Transverse colon (tissue), 4 donors: ENCODE measurements at places on chromosomes 2 and 18. TPM values are rescaled to one million over a fixed set of nuclear protein-coding genes. Genes with fewer than 3 reads are reported as not detected.

Gene EML6
- 1.5 TPM for total RNA-seq

Gene TUBA3E
- total RNA-seq: 0.27 TPM

GRCh38 chr18:3305354-3305762, 43.4 kb downstream of the MYL12B start:
- H3K27ac ChIP-seq: no peak overlapping the region
- no peaks in the 10 kb centered on the region for H3K36me3 ChIP-seq
- no peaks in the 10 kb centered on the region for H3K4me1 ChIP-seq
- H3K4me3 ChIP-seq: no peak overlapping the region

GRCh38 chr2:217162533-217162932, 302.7 kb upstream of the TNP1 start:
- H3K27me3 ChIP-seq: no peaks in the 10 kb centered on the region
- no peak for DNase-seq
- H3K27ac ChIP-seq: no peak overlapping the region
- no peaks in the 10 kb centered on the region for H3K4me1 ChIP-seq
- H3K36me3 ChIP-seq: no peaks in the 10 kb centered on the region

Gene STPG4
- not detected for total RNA-seq

Gene IHH
- total RNA-seq: 65.5 TPM

DNA sequence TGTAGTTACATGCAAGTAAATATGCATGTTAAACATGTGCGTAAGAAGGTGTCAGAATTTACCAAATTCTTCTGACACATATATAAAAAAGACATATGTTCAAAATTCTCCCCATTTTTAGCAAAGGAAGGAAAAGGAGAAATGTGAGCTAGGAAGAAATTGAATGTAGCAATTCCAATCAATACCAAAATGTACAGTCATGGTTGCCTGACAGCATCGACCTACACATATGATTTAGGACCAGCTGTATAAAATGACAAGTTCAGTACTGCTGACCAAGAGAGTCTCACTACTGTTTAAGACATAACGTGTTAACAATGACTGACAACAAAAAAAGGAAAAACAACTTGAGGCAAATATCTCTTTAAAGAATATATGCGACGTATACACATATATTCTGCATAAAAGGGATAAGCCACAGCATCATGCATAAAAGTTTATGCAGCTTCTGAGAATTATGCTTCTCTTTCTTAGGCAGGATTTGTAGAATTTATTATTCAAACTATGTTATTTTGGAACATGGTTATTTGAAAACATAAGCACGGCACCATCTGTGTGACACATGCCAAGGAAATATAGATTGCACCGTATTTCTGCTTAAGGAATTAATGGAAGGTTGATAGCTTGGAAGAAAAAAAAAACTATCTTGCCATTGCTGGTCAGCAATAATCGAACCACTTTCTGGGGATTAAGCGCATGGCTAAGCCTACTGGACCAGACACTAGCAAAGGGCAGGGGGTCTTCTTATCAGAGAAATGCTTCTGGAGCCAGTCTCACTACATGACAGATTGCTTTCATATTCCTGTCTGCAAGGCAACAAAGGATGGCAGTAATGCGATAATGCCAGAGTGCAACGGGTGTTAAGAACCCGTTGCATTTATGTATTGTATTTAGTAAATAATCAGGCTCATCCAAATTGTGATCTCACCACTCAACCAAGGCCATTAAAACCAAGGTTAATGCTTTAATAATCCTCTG, 154.0 kb downstream of the WDPCP start:
- no peaks in the 10 kb centered on the region for H3K27me3 ChIP-seq
- no peak overlapping the region for H3K27ac ChIP-seq
- H3K4me1 ChIP-seq: no peaks in the 10 kb centered on the region

- DNase-seq: no peak
- H3K27me3 ChIP-seq: no peaks in the 10 kb centered on the region
- H3K36me3 ChIP-seq: no peaks in the 10 kb centered on the region
- H3K27ac ChIP-seq: no peak overlapping the region
These were observed 15.5 kb upstream of the IL1RN start for GRCh38 chr2:113111823-113112287.

Gene NFU1
- 6.7 TPM for total RNA-seq

DNA sequence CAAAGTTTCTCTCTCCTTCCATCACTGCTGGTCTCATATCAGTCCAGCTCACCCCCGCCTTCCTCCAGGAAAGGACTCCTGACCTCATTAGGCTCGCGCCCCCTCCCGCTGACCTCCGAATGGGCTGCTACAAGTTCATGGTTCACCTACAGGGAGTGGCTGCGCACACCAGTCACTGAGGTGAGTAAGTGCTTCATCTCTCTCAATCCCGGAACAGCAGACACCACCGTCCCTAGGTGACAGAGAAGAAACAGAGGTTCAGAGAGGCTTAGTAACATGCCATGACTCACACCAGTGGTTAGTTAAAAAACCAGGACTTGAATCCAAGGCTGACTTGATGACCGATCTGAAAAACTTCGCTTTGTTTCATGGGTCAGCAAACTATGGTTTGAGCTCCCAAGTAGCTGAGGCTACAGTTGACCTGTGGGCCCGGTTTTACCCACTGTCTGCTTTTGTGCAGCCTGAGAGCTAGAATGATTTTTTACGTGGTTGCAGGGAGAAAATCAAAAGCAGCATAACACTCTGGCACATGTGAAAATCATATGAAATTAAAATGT, 42.0 kb downstream of the ZFP36L2 start:
- H3K4me3 ChIP-seq: no peak overlapping the region
- peak overlapping the region; percentile 4 for H3K27ac ChIP-seq
- DNase-seq: peak; percentile 68
- H3K27me3 ChIP-seq: no peaks in the 10 kb centered on the region

DNA sequence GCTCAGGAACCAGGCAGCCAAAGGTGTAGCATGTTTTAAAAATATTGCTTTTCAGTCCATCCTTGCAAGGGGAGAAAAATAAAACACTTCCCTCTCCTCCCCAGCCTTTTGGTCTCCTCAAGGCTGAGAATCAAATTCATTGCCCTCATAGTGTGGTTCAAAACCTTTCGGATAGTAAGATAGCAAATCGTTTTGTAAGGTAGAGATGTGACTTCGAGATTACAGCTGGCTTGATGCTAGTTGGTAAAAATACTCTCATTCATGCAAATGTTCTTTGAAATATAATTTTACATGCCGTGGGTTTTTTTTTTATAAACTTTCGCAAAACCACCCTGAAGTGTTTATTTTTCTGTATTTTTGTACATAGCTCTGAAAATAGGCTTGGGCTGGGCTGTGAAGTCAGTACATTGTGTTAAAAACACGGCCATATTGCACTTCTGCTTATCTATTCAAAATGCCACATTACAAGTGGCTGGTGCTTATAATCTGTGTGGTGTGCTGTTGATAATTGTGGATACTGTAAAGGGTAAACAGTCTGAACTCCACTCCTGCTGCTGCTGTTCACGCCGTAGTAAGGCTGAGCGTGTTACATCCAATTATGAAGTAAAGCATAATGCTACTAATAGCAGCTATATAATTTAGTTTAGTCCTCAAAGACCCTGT, 172.0 kb upstream of the SIX3 start:
- H3K36me3 ChIP-seq: no peaks in the 10 kb centered on the region
- DNase-seq: no peak
- H3K4me1 ChIP-seq: no peaks in the 10 kb centered on the region
- H3K27me3 ChIP-seq: peaks cover 4% of the 10 kb centered on the region
- no peak overlapping the region for H3K27ac ChIP-seq

Gene IL36B
- not detected for total RNA-seq

DNA sequence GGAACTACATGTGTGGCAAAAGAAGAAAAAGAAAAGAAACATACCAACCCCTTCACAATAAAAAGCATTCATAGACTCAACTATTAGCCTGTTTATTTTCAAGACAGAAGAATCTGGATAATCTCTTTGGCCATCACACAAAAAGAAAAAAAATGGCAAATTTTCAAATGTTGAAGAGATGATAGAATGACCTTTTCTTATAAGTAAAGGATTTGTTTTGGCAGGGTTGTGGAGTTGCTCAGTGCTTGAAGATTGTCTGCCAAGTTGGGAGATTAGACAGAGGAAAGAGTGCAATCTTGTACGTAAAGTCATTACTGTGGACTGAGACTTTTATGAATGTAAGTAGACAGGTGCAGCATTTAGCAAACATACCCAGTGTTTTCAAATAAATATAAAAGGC, 18.5 kb upstream of the FAM171B start:
- H3K36me3 ChIP-seq: no peaks in the 10 kb centered on the region
- H3K4me3 ChIP-seq: no peak overlapping the region
- no peaks in the 10 kb centered on the region for H3K27me3 ChIP-seq
- no peak overlapping the region for H3K27ac ChIP-seq
- no peak for DNase-seq

Gene ELOA2
- not detected for total RNA-seq

Gene GALNT13
- 0.95 TPM for total RNA-seq

- DNase-seq: no peak
- no peaks in the 10 kb centered on the region for H3K27me3 ChIP-seq
- no peaks in the 10 kb centered on the region for H3K36me3 ChIP-seq
- H3K27ac ChIP-seq: no peak overlapping the region
These were observed 813.8 kb downstream of the DCC start for GRCh38 chr18:53153800-53154199.

- no peaks in the 10 kb centered on the region for H3K4me1 ChIP-seq
- no peak for DNase-seq
- no peak overlapping the region for H3K4me3 ChIP-seq
- H3K27me3 ChIP-seq: no peaks in the 10 kb centered on the region
- no peaks in the 10 kb centered on the region for H3K36me3 ChIP-seq
These were observed 374.0 kb downstream of the ZNF516 start for GRCh38 chr18:76121011-76121410.

Gene SPEG
- 27.6 TPM for total RNA-seq

Gene PKDCC
- total RNA-seq: 63.7 TPM

Gene COL4A3
- total RNA-seq: 0.41 TPM

Gene EPB41L3
- total RNA-seq: 97.3 TPM

GRCh38 chr2:238462782-238463396, 36.2 kb downstream of the ASB1 start:
- H3K4me1 ChIP-seq: peaks cover 13% of the 10 kb centered on the region
- H3K4me3 ChIP-seq: no peak overlapping the region
- H3K27ac ChIP-seq: no peak overlapping the region
- DNase-seq: no peak
- H3K27me3 ChIP-seq: no peaks in the 10 kb centered on the region

Gene INPP5D
- 36.5 TPM for total RNA-seq

- H3K4me3 ChIP-seq: peak overlapping the region; percentile 68
- H3K27me3 ChIP-seq: no peaks in the 10 kb centered on the region
- H3K4me1 ChIP-seq: peaks cover 9% of the 10 kb centered on the region
- DNase-seq: peak; percentile 29
- H3K36me3 ChIP-seq: peaks cover 5% of the 10 kb centered on the region
These were observed 2.8 kb downstream of the FZD5 start for GRCh38 chr2:207766697-207767460.

Gene NEU2
- total RNA-seq: not detected

DNA sequence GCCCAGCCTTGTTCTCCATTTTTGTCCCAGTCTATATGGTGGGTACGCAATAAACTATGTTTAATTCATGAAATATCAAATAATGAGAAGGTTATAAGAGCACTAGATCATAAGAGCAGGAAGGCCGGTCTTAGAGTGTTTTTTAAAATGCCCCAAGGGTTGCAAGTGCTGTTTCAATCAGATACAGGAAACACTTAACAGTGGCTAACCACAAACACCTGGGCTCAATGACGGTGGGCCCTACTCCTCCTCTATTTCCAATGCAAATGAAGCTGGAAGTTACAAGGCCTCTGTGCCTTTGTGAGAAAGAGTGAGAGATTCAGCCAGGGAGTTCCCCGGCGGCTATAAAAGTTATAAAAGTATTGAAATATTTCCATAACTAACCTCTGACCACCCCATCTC, 18.9 kb upstream of the WDR33 start:
- H3K27ac ChIP-seq: no peak overlapping the region
- no peaks in the 10 kb centered on the region for H3K4me1 ChIP-seq
- no peaks in the 10 kb centered on the region for H3K27me3 ChIP-seq
- no peak overlapping the region for H3K4me3 ChIP-seq
- no peaks in the 10 kb centered on the region for H3K36me3 ChIP-seq

- H3K4me1 ChIP-seq: no peaks in the 10 kb centered on the region
- no peak for DNase-seq
- no peak overlapping the region for H3K27ac ChIP-seq
- no peaks in the 10 kb centered on the region for H3K27me3 ChIP-seq
- no peak overlapping the region for H3K4me3 ChIP-seq
These were observed 11.2 kb downstream of the SP110 start for GRCh38 chr2:230208576-230208975.

DNA sequence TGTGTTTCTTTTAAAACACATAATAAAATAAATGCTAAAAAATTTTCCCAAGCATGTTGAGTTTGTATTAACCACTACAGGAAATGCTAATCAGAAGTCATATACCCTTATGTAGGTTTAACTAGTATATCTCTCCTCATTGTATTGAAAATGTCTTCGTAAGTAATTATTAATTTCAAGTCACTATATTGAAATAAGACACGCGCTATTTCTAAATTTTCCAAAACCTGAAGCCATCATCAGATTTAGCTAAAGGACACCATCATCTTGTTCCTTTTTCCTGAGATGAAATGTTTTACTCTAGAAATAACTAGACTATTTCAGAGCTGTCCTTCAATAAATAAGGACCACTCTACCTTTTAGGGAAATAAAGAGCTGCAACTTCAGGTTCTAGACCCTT, 78.9 kb downstream of the LPIN2 start:
- H3K4me3 ChIP-seq: no peak overlapping the region
- H3K4me1 ChIP-seq: no peaks in the 10 kb centered on the region
- no peaks in the 10 kb centered on the region for H3K27me3 ChIP-seq
- H3K27ac ChIP-seq: no peak overlapping the region
- peaks cover 2% of the 10 kb centered on the region for H3K36me3 ChIP-seq
- no peak for DNase-seq

Gene EVA1A
- not detected for total RNA-seq

DNA sequence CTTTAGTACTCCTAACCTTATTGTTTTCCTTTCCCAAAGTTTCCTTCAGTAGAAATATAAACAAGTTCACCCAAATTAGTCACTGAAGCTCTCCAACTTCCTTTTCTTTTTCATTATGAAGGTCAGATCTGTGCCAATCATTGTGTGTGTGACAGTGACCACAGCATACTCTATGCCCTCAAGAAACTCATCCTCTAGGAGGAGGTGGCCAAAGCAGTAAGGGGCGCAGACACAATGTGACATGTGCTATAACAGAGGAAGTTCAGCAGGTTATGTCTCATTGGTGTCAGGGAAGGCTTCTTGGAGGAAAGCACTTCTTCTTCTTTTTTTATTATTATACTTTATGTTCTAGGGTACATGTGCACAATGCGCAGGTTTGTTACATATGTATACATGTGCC, 60.0 kb upstream of the PSME4 start:
- no peak for DNase-seq
- no peaks in the 10 kb centered on the region for H3K4me1 ChIP-seq
- no peak overlapping the region for H3K27ac ChIP-seq

Gene ABCG8
- total RNA-seq: not detected

Gene TCF7L1
- total RNA-seq: 0.75 TPM
